ENCODE measurements at places on chromosomes 1 and 21.

DNA sequence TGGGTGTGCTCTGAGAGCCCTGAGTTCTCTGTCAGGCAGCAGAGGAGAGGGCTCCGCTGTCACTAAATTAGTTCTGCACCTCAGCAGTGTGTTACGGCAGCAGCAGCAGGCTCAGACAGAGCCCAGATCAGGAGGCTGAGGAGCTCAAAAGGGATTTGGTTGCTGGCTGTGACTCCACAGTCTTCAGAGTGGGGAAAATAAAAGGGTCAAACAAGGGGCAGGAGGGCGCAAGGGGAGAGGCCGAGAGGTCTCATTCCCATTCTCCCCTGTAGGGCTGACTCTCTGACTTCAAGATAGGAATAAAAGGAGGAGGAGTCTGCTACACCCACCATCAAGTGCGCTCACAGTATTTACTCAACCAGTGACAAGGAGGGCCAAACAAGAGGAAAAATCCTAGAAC, 9.2 kb upstream of the SLC45A3 start:
- no peak for DNase-seq

- no peak for DNase-seq
These were observed 30.5 kb downstream of the DEGS1 start for GRCh38 chr1:224213438-224214119.

DNA sequence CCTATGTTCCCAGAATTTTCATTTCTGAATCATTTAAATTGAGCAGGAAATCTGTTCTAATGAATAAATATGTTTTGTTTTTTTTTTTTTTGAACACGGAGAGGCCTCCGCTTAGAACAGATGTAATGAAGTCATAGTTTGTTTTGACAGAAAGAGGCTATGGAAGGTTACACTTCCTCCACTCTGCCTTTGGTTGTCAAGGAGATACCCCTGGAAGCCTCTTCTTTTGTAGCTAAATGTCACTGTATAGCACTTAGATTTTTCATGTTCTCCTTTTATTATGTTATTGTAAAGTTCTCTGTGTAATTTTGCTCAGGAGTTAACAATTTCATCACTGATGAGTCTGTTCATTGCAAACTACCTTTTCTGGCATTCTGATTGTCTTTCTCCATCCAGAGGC, 22.7 kb upstream of the GNG12 start:
- no peak for DNase-seq

DNA sequence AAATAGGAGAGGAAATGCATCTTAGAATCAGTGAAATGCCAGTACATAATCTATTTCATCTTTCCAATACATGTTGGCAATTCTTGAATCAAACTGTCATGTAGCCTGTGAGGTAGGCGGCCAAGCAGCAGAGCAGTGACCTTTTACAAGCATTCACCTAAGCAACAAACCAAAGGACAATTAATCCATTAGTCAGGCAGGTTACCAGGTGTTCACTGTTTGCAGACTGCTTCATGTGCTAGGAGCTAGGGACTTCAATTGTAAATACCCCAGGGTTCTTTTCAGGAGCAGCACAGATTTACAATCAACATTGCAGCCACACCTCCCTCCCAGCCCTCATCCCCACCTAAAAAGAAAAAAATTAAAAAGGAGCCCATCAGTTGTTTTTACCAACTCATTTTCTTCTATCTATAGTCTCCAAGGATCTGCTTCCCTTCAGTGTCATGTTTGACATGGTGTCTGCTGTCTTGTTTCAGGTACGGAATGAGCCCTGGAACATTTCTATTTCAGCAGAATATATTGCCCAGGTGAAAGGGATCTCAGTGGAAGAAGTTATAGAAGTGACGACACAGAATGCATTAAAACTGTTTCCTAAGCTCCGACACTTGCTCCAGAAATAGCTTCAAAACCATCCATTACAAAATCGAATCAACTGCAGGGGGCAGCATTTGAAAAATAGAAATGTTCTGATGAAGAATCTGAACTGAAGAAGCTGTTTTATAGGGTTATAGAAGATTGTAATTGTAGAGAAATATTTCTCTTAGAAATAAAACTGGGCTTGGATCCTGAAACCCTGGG, 23.0 kb downstream of the TATDN3 start:
- DNase-seq = no peak

DNA sequence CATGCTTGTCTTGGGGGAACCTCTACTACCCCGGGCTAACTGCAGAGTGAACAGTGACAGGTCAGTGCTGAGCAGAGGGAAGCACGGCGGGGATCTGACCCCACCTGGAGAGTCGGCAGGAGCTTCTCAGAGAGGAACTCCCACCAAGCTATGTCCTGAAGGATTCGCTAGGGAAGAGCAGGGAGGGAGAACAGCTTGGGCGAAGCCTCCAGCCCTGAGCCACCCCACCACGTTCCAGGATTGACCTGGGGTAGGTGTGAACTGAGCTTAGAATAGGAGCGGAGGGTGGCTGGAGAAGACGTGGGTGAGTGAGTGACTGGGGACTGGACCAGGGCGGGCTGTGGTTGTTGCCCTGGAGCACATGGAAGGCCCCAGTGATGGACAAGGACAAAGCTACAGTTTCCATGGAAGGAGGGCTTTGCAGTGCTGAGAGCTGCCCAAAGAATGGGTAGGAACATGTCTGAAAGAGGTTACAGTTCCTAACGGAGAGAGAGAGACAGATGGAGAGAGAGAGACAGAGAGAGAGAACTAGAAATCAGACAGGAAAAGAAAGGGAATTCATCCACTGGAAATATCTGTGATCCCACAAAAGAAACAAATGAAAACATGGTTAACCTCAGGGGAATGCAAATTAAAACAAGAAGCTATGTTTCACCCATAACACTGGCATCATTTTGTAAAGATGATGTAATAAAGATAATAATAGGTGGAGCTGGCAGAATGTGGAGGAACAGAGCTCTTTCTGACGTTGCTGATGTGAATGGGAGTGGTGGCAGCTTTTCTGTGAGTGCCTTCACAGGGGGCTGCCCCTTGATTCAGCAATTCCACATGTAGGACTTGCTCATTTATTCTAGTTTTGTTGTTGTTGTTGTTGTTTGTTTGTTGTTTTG, 17.2 kb downstream of the BSND start:
- no peak for DNase-seq

All from stimulated activated CD4-positive, alpha-beta T cell treated with anti-CD3 and anti-CD28 coated beads, Interleukin-1b, Interleukin-23, amount 100 ng/mL, for 1 hour (primary cell).